Inflammatory macrophage treated with lipopolysaccharide for 4 hours (primary cell): ENCODE measurements at places on chromosomes 12 and 14.

DNA sequence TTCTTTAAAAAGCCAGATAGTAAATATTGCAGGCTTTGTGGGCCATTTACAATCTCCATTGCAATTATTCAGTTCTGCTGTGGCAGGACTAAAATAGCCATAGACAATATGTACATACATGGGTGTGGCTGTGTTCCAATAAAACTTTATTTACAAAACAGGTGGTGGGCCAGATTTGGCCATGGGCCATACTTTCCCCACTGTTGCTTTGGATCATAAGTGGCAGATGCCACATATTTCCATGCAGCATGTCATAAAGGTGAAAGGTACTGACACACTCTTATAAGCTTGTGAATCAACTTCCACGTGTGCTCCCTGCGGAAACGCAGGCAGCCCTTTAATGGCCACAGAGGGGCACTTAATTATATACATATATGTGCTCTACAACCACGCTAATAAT is 244.4 kb upstream of the FOXN3 start:
- DNase-seq: no peak

DNA sequence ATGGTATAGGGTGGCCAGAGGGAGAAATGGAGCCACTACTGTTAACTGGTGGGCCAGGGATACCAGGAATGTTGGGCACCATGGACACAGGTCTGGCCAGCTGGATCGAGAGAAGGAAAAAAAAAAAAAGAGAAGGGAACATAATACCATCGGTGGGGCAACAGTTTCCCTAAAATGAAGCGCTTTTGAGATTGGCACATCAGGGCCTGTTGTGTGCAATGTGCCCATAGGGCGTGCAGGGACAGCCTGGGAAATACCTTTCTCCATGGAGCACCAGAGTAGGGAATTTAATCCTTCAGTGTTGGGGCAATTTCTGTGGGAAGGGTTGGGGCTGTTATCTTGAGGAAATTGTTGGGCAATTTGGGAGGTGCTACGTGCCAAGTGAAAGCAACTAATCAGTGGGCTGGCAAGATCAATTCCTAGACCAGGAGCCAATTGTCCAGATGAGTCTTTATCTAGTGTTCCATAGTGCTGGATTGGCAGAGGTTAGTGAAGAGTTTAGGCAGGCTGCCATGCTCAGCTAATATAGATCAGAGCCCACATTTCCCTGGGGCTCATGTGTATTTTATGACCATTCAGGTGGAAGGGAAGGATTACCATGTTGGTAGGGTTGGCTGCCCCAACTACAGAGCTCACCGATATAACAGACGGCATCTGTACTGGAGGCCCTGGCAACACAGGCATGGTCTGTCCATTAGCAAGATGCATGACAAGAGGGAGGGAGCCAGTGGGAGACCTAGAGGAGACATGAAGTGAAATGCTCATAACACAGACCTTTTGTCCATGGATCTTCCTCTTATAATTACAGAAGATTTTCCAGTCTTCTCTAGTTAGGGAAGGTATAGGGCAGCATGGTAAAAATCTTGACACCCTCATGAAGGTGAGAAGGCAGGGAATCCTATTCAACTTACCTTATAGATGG is 25.5 kb upstream of the NPFF start:
- DNase-seq: peak; percentile 33

GRCh38 chr12:55707219-55707671 is 459 bp downstream of the ITGA7 start:
- no peak for DNase-seq

DNA sequence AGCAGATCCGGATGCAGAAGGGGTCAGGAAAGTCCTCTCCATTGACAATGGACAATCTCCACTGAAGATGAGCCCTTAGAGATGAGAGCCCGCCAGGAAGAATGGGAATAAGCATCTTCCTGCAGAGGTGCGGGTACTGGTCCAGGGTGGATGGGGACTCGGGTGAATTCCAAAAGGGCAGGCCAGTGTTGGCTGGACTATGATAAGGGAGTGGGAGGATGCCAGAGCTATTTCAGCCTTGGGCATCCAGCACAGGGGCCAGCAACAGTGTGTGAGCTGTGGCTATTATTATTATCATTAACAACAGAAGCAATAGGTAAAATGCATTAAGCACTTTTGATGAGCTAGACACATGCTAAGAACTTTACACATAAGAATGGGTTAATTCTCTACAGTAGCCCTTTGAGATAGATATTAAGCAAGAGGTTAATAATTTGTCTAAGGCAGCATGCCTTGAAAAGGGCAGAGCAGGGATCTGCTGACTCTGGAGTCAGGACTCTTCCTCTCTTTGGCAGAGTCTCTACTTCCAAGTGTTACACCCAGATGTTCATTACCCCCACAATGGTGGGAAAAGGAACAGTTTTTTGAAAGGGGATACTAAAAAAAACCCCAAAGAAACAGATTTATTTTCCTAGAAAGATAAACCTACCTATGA is 55.2 kb downstream of the PRICKLE1 start:
- no peak for DNase-seq

GRCh38 chr12:33555128-33555527 is 115.5 kb upstream of the SYT10 start:
- no peak for DNase-seq

GRCh38 chr14:23430723-23431085 is 4.8 kb downstream of the MYH7 start:
- DNase-seq: no peak

DNA sequence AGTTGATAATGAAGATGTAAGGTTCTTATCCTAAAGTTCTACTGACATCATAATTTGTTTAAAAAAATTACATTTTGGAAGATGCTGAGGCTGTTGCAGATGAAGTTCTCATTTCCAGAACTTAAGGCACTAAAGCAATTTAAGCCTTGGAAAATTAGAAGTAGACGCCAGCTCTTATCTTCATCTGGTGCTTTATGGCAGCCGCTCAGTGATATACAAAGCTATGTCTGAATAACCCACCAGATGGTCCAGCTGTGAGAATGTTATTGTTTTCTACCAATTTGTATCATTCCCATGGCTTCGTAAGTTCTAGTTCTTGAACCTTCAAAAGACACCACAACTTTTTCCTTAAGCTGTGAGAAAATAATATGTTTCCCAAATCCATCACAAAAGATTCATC is 212.1 kb upstream of the ARID2 start:
- DNase-seq: no peak

- no peak for DNase-seq
Observed at GRCh38 chr12:75631831-75632230, 120.4 kb upstream of the KRR1 start.

DNA sequence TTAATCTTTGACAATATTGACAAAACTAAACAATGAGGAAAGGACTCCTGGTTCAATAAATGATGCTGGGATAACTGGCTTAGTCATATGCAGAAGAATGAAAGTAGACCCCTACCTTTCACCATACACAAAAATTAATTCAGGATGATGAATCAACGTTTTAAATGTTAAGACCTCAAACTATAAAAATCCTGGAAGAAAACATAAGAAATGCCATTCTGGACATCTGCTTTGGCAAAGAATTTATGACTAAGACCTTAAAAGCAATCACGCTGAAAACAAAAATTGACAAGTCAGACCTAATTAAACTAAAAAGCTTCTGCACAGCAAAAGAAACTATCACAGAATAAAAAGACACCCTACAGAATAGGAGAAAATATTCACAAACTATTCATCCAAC is 97.4 kb downstream of the LMNTD1 start:
- DNase-seq: no peak

GRCh38 chr12:110073049-110073831 is 24.9 kb upstream of the C12orf76 start:
- DNase-seq: peak; percentile 21

DNA sequence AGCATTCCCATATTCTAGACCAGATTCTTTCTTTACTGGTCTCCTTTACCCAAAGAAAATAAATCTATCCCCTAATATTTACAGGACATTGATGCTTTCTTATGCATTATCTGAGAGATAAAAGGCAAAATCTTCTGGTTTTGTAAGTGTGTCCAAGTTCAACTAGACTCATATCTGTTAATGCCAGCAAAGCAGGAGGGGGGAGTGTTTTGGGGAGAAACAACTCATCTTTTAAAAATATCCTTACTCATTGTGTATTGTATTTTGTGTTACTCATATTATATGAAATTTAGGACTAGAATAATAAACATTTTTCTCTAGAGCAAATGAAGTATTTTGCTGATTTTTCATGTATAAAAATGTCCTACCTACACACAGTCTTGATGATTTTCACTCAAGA is 54.8 kb downstream of the SAMD4A start:
- no peak for DNase-seq

DNA sequence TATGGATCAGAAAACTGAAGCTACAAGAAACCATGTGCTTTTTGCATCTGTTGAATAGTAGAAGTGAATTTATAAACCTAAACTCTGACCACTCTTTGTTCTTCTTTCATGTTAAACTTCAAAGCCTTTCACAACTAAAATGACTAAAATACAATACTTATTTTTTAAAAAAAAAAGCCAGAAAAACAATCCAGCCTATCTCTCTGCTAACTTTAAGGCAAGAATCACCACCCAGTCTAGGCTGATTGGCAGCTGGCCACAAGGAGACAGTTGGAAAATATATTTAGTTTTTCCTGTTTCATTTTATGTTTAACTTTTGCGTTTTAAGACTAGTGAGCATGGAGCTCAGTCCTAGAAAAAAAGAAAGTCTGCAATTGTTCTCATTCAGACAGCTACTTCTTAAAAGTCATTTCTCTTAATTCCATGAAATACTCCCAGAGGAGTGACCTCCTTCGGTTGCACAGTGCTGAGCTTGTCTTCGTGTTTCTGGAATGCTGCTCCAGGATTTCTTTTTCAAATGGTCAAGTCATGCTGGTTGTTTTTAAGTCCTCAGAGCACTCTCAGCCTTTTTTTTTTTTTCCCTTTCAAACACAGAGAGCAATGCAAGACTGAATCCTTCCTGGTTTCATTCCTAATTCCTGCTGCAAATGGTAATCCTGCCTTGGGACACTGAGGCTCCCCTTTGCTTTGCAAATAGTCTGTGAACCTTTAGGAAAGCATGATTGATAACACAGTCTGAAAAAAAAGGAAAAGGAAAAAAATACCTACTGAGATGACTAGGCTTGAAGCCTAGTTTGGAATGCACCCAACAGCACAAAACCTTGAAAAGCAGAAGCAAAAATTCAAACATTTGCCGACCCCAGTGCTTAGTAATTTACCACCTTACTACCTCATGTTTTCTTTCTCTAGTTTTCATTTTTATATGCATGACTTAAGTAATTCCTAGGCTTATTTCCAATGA is 233.3 kb upstream of the DAAM1 start:
- DNase-seq: no peak

- DNase-seq: peak; percentile 15
Observed at GRCh38 chr14:63747846-63748245, 20.0 kb upstream of the SGPP1 start.

GRCh38 chr12:122942637-122943036 is 23.6 kb downstream of the ABCB9 start:
- no peak for DNase-seq

- peak; percentile 63 for DNase-seq
Observed at GRCh38 chr14:81766321-81766915, 232.8 kb upstream of the SEL1L start.

DNA sequence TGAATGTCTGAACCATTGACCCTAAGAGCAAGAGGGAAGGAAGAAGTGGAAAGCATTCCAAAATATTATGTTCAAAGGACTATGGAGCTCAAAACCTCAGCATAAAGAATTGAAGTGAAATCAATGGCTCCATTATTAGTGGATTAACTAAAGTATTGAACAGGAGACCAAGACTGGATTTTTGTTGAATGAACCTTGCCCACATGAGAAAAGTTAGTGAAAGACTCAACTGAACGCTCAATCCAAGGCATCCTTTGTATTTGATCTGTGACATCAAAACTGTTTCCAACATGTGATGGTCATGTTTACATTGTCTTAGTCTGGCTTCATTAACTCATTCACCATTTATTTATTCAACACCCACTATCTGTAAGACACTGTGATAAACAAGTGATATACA is 161.0 kb downstream of the CNTN1 start:
- no peak for DNase-seq

DNA sequence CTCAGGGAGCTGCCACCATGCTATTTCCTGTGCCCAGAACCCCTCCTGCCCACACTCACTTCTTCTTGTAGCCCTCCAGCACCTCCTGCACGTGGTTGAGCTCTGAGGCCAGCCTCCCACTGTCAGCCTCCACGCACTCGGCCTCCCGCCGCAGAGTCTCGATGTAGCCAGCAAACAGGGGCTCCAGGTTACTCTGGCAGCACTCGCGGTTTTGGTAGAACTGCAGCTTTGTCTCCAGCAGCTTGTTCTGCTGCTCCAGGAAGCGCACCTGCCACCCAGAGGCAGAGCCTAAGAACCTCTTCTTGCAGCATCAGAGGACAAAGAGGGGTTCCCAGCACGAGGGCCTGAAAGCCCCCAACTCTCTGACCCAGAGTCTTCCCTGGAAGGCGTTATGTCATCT is 2.1 kb downstream of the KRT83 start:
- DNase-seq: no peak

GRCh38 chr12:65152012-65152411 is 17.4 kb upstream of the LEMD3 start:
- DNase-seq: no peak

- peak; percentile 10 for DNase-seq
Observed at GRCh38 chr12:108063192-108063591, 65.9 kb upstream of the WSCD2 start.

DNA sequence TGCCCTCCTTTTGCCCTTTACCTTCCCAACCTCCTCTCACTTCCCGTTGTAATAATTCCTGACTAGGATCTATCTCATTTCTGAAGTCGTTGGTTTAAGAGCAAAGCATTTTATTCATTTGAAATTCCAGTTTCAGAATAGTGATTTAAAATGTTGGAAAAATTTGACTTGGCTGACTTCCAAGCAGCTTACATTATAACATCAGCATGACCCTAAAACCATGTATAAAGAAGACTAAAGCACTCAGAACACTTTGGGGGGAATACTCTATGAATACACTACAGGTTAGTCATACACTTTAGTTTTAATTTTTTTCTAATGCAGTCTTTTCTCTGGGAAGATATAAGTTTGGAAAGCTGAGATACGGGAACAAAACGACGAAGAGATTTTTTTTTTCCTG is 161.1 kb downstream of the BTG1 start:
- DNase-seq: no peak

- no peak for DNase-seq
Observed at GRCh38 chr12:88562151-88562550, 18.1 kb downstream of the KITLG start.

DNA sequence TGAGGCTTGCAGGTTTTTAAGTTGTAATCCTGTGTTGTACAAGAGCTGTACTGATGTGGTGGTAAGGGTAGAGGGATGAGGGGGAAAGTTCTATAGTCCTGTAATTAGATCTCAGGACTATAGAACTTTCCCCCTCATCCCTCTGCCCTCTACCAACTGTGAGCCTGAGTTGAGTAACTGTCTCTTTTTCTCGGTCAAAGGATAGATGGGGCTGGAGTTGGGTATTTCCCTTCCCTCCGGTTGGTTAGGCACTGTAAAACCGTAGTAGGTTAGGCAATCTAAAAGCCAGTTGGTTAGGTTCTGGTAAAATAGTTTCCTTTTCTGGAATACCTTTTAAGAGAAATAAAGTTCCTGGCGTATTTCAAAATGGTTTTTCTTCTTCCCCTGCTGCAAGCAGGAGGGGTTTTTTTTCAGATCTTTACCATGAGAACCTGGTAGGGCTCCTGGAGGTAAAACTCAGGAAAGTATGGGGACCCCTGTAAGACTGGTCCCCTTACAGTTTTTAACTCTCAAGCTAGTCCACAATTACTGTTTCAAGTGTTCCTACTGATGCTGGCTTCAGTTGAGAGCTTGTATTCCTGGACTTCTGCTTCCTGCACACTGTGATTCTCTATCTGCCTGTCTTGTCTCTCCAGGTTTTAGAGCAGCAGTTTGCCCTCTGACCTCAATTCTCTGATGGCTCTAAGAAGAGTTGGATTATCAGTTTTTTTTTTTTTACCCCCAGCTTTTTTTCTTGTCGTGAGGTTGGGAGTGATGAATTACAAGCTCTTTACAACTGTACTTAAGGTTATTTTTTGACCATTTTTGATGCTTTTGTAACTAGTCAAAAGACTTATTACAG is 58.7 kb downstream of the FUT8 start:
- no peak for DNase-seq
